Stimulated activated CD8-positive, alpha-beta memory T cell treated with anti-CD3 and anti-CD28 coated beads, Interleukin-7, amount 100 ng/mL, for 24 hours (primary cell): ENCODE measurements at places on chromosomes 3 and 15.

GRCh38 chr3:185046603-185047002 is 106.3 kb downstream of the C3orf70 start:
- no peak for DNase-seq

DNA sequence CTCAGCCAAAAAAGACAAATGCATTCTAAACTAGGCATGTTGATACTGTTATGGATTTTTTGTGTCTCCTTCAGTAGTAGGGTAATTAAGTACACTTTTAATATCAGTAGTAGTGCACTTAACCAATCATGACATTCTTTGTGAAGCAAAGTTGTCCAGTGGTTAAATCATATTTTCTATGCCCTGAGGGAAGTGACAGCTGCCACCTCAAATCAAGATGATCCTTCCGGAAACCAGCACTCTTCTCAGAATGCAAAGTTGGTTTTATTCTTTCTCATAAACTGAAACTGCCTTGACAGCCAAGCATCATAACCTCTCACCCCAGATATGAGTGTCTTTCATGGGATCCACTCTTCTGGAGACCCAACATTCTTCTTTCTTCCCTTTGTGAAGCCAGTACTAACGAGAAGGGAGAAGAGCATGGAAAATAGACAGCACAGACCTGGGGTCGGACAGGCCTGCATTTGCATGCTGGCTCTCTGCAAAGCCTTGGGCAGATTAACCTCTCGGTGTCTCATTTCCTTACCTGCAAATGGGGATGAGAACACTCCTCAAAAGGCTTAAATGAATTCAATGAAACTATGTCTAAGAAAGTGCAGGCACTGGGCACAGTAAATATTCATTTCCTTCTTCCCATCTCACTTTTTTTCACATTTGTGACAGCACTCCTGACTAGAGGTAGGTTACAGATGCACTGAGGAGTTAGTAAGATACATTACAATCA is 13.2 kb downstream of the AAGAB start:
- DNase-seq = no peak

DNA sequence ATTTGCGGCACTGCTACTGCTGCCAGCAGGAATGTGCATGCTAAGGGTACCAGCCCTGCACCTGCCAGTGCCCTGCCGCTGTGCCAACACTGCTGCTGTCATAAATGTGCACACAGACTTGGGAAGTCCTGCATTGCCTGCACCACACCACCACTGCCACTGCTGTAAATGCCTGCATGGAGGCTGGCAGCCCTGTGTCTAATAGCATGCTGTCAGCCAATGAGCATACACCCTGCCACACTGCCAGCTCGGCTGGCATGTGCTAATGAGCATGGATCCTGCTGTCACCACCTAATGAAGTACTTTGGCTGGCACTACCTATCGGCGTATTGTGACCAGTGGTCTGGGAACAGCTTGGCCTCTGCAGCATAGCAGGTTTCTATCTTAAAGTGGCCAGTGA is 981.8 kb upstream of the GBE1 start:
- no peak for DNase-seq

- no peak for DNase-seq
Measured at GRCh38 chr15:68589053-68589452, 10.3 kb downstream of the CORO2B start.

DNA sequence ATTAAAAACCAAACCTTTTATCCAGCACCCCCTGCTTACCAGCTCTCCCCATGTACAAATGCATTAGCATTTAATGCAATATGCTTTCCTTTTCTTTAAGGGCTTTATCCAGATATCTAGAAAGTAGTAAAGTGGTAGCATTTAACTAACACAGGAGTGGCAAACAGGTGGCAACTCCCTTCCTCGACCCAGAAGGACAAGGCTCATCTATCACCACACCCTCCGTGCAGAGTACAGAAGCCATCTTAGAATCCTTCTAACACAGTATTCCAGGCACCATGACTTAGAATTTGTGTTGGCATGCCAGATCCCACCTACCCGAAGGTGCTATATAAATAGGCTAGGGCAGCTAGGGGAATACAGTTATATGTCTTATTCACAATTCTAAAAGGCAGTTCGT is 148.6 kb upstream of the NSMCE3 start:
- DNase-seq = no peak

DNA sequence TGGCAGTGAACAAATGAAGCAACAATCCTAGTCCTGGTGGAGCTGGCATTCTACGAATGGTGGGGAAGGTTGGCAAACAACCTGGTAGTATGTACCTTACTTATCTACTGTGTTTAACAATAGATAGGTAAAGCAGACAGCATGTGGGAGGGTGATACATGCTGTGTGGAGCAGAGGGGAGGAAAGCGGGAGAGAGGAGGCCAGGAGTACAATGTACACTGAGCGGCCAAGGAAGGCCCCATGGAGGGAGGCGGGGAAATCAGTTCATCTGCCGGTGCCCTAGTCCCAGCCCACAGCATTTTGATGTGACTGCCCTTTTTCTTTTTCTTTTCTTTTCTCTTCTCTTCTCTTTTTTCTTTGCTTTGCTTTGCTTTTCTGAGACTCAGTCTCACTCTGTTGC is 5.3 kb upstream of the RHCG start:
- no peak for DNase-seq

GRCh38 chr3:48467473-48468267 is 21.1 kb downstream of the ATRIP start:
- no peak for DNase-seq

DNA sequence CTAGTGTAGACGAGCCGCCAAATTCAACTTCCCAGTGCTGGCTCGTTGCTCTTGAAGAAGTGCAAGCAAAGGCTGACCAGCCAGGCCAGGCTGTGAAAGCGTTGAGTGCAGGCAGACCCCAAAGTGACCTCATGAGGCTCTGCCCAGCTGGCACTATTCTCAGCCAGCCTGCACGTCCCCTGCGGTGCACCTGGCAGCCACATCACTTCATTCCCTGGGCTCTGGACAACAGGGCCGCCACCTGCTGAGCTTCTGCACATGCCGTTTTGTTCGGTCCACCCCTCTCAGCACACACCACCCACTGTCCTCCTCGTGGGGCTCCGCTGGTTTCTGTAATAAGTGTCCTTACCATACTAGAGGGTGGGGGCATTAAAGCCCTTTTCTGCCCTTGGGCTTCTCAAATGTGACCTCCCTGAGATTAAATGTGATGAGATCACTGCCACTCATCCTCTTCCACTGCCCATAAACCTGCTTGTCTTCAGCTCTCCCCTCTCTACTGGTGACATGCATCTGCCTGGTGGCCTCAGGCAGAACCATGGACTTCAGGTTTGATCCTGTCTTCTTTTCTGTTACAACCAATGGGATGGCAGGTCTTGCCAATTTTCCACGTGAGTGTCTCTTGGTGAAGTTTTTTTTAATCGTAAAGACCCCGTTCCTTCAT is 6.1 kb downstream of the RASGRF1 start:
- DNase-seq = no peak

GRCh38 chr3:185797993-185798830 is 26.6 kb downstream of the IGF2BP2 start:
- DNase-seq = no peak

- no peak for DNase-seq
Measured at GRCh38 chr3:48567090-48567489, 3.5 kb upstream of the UCN2 start.

DNA sequence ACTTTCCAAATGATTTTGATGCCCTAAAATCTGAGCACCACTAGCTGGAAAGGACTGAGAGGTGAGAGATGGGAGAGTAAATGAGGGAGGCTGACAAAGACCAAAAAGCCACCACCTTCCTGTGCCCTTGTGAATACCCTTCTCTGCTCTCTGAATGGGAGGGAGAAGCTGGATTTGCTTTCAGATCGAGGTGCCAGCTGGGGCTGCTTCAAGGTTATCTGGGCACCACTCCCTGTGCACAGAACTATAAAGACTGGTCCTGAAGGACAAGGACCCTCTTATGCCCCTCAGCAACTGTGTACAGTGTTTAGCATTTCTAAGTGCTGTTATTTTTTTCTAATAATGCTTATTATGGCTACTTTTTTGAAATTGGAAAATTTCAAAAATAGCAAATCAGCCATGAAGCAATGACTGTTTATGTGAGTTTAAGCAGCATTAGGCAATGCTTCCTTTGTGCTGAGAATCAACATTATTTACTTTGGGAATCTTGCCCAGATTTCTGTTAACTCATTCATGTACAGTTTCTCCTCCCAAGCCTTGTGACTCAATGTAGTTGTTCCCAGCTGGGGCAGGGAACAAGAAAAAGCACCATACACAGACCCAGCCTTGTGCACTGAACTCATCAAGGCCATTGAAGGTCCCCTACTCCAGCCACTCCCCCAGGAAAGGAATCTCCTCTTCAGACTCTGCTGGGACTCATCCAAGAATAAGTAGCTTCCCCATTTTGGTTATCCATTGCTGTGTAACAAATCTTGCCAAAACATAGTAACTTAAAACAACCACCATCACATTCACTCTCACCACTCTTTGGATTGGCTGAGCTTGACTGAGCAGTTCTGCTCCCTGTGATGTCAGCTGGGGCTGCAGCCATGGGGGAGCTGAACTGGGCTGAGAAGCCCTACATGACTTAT is 37.3 kb upstream of the CDV3 start:
- no peak for DNase-seq

- DNase-seq = no peak
Measured at GRCh38 chr3:98680723-98681122, 82.4 kb upstream of the ST3GAL6 start.

DNA sequence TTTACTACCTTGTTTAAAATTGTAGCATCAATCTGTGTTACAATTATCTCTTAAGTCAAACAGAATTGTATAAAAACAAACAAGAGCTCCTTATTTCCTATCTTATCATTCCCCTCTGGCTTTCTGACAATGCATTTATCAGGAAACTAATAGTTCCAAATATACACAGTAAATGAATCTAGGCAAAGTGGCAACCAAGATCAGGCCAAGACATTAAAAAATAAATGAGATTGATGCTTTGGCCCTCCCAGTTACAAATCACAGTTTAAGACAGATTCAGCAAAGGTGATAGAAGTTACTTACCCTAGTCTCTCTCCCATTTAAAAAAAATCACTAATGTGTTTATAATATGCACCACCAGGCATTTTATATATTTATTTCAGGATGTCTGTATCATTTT is 236.7 kb downstream of the EPHA3 start:
- no peak for DNase-seq

- DNase-seq = no peak
Measured at GRCh38 chr3:183541738-183542137, 13.8 kb downstream of the KLHL6 start.

DNA sequence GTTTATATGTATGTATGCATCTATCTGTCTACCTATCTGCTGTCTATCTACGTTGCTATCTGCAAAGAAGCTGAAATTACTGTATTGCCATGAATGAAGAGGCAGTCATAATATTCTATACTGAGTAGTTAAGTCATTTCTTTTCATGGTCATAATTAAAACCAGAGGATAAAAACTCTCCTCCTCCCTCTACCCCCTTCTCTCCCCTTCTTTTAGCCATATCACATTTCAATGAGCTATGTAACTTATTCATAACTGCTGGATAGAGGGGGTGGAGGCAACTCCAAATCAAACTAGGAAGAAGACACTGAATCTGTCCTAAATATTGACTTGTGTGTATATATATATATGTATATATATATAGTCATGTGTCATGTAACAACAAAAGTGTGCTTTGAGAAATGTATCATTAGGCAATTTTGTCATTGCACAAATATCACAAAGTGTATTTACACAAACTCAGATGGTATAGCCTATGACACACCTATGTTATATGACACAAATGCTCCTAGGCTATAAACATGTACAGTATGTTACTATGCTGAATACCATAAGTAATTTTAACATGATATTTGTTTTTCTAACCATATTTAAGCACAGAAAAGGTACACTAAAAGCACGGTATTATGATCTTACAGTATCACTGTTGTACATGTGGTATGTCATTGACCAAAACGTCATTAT is 229.7 kb upstream of the KCNMB2 start:
- DNase-seq = no peak

GRCh38 chr3:175308097-175308496 is 449.0 kb downstream of the NAALADL2 start:
- no peak for DNase-seq

- DNase-seq = no peak
Measured at GRCh38 chr15:93300796-93301195, 211.8 kb upstream of the RGMA start.

- no peak for DNase-seq
Measured at GRCh38 chr3:127052121-127052561, 69.2 kb downstream of the PLXNA1 start.

- no peak for DNase-seq
Measured at GRCh38 chr3:112140584-112140983, 7.5 kb upstream of the GCSAM start.

DNA sequence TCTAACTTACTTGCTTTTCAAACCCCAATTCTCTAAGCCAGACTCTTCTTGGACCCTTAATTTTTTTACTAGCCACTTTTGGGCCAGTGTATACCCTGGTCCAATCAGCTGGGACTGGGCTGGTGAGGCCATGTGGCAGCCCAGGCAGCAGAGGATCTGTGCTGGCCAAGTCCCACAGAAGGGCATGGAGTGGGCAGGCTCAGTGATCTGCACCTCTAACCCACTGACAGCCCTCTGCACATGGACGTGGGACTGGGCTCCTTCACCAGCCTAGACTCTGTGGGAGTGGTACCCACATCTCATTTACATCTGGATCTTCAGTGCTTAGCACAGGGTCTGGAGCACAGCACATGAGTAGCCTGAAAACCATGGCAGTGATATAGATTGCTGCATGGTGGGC is 56.1 kb upstream of the PRR23C start:
- DNase-seq = no peak

DNA sequence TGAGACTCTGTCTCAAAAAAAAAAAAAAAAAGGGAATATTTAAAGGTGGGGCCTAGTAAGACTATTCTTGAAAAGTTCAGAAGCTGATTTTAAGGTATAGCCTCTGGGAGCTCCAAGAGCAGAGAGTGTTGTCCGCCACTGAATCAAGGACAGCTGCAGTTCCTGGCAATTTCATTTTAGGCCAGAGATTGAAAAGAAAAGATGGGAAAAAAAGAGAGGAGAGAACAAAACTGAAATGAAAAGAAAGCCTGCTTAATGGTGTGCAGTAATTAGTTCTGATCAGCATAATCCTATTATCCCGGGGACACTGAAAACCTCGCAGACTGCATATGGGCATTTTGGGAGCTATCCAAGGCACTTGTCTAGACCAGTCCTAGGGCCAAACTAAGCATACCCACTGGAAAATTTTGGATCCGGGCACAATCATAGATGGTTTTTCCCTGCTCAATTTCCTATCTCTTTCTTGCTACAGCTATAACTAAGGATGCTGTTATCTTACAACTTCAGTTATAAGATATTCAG is 43.2 kb downstream of the EHHADH start:
- DNase-seq = no peak

DNA sequence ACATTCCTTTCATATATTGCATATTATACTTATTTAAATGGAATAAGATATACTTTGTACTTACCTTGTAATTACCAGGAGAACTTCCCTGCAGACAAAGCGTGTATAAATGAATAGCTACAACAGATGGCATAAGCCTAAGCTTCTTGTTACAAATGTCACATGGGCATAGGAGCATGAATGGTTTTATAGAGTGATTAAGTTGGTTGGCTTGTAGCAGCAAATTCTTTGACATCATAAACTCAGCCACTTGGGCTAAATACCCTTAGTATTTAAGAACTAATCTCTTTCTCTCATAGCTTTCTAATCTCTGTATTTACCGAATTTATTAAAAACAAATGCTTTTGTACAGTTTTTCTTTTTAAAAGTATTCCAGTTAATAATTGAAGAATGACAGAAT is at the start of gene UBAP1L:
Gene UBAP1L (minus strand): TSS at position 115 of the 400 bp plus-strand sequence. CDS start 8,985 bp downstream, outside the sequence.
- DNase-seq = no peak
